ENCODE measurements at places on chromosomes 5 and 9.

GRCh38 chr5:82290005-82290404 is 11.9 kb upstream of the RPS23 start:
- DNase-seq = no peak

- no peak for DNase-seq
Measured at GRCh38 chr9:4475301-4475700, 15.0 kb upstream of the SLC1A1 start.

DNA sequence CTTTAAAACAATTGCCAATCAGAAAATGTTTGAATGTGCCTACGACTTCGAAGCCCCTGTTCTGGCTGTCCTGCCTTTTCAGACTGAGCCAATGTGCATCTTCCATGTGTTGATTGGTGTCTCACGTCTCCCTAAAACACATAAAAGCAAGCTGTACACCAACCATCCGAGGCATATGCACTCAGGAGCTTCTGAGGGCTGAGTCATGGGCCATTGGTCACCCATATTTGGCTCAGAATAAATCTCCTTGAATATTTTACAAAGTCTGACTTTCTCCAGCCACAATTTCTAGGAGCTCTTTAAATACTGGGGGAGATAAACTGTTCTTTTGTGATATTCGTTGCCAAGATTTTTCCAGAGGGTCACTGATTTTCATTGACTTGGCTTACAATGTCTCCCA is 53.9 kb downstream of the C9orf57 start:
- DNase-seq = no peak

GRCh38 chr5:158754018-158754514 is 345.6 kb downstream of the EBF1 start:
- peak; percentile 60 for DNase-seq

- DNase-seq = no peak
Measured at GRCh38 chr9:76018235-76018634, 127.8 kb downstream of the PCSK5 start.

- DNase-seq = no peak
Measured at GRCh38 chr5:125411744-125412560, 665.5 kb upstream of the ZNF608 start.

- no peak for DNase-seq
Measured at GRCh38 chr5:749101-749670, 35.3 kb downstream of the ZDHHC11B start.

DNA sequence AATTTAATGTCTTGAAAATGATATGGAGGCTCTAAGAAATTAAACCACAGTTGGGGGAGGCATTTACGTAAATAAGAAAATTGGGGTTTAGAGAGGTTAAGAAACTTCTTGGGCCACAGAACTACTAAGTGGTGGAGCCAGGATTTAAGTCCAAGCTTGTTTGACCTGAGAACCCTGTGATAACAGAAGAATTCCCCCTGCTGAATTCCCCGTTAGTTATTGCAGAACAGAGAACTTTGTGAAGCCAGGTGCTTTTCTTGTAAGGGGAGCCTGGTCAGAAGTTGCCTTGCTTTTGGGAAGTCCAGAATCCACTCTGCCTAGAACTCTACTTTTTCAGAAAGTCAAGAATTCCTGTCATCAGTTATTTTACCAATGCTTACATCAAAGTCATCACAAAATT is 309.3 kb upstream of the SEMA6A start:
- no peak for DNase-seq

- no peak for DNase-seq
Measured at GRCh38 chr5:41286696-41287095, 73.4 kb upstream of the C6 start.

DNA sequence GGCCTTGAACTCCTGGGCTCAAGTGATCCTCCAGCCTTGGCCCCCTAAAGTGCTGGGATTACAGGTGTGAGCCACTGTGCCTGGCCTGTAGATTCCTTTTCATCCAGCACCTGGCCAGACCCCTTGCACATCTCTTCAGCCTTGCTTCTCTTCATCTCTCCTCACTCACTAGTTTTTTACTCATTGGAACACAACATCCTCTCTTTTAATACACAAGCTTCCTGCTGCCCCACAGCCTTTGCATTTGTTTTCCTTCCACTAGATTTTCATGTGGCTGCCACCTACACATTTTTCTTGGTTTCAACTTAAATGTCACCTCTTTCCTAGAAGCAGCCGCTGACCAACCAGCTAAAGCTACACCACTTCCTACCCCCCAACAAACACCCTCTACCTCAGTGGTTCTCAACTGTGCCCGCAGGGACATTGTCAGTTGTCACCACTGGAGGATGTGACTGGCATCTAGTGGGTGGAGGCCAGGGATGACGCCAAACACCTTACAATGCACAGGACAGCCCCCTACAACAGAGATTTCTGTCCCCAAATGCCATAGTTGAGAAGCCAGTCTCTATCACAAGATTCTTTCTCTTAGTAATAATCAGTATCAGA is 33.7 kb downstream of the HAVCR1 start:
- DNase-seq = no peak

DNA sequence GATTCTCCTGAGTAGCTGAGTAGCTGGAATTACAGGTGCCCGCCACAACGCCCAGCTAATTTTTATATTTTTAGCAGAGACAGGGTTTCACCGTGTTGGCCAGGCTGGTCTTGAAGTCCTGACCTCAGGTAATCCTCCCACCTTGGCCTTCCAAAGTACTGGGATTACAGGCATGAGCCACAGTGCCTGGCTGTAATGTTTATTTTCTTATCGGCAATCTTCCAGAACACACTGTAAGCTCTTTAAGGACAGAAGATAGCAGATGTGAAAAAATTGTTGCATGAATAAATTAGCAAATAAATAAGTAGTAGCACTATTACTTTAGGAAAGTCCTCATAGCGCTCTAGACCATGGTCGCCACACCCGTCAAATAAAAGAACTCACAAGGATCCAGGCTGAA is 100.5 kb downstream of the ENC1 start:
- no peak for DNase-seq

GRCh38 chr5:139014726-139015125 is 139.6 kb upstream of the LRRTM2 start:
- peak; percentile 79 for DNase-seq

GRCh38 chr9:133120501-133121197 is 391 bp downstream of the RALGDS start:
- no peak for DNase-seq

DNA sequence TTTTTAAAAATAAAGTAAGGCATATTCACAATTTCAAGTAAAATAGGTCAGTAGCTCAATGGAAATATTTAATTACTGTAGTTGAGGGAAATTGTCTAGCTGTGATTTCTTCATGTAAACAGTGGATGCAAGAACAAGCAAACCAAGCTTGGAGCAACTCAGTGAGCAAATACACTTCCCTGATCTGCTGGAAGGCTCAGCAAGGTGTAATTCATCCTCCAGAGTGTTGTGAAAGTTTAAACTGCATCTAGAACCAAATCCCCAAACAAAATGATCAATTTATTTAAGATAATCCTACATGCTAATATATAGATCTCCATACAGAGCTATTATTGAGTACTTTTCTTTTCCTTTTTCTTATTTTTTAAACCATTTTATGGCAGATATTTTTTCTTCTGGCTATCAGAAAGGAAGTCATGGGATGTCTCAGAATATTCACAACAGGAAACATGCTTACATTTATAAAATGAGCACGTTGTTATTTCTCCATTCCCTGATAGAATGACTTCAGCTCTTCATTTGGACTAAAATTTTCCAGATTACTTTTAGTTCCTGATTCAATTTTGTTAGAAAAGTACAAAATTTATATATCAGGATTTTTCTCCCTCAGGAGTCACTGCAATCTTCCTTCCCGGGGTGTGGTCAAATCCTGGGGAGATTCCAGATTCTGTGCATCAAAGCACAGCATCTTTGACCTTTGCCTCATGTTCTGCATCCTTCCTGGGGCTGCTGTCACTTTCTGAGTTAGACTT is 219.2 kb upstream of the ELL2 start:
- DNase-seq = no peak

DNA sequence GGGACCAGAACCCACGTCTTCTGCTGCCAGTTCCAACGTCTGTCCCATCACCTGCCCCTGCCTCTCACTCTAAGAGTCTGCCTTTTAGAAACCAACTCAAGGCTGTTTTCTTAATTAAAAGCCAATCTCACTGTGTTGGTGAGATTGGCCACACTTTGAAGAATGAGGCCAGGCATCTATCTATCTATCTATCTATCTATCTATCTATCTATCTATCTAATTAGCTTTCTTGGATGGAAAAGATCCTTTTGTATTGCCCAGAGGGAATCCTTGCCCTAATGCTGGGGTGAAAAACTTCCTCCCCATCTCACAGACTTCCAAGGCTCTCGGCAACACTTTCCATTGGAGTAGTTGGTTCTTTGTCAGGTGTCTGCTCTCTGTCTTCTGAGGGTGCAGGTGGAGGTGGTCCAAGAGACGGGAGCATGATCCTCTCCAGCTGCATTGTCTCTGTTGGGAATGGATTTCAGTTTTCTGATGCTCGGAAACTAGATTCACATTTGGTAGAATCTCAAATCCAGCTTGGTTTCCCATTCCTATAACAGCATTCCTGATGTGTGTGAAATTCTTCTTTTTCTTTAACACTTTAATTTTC is 57.9 kb downstream of the GALNT12 start:
- no peak for DNase-seq

- no peak for DNase-seq
Measured at GRCh38 chr5:143826951-143827444, 15.0 kb downstream of the HMHB1 start.

DNA sequence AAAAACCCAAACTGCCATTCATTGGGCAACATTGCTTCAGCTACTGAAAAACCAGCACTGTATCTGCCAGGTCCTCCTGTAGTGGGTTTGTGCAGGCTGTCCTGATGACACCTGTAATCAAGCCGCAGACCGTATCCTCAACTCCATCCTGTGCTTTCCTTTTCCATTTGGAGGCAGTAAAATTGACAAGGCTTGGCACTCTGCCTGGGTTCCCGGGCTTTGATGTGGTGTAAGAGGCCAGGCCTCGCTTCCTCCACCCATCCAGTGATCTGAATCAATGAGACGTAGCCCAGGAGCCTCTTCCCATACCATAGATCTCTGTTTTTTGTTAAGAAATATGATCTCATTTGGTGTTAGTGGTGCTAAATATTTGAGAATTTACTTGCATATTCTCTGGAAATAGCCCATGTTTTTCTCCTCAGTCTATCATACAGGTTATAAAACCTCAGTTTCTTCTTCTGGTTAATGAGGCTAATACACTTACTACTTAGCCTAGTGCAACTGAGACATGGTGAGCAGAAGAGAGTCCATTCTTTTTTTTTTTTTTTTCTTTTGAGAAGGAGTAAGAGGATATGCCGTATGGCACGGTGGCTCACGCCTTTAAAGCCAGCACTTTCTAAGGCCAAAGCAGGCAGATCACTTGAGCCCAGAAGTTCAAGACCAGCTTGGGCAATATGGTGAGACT is 34.8 kb downstream of the LSM11 start:
- no peak for DNase-seq

DNA sequence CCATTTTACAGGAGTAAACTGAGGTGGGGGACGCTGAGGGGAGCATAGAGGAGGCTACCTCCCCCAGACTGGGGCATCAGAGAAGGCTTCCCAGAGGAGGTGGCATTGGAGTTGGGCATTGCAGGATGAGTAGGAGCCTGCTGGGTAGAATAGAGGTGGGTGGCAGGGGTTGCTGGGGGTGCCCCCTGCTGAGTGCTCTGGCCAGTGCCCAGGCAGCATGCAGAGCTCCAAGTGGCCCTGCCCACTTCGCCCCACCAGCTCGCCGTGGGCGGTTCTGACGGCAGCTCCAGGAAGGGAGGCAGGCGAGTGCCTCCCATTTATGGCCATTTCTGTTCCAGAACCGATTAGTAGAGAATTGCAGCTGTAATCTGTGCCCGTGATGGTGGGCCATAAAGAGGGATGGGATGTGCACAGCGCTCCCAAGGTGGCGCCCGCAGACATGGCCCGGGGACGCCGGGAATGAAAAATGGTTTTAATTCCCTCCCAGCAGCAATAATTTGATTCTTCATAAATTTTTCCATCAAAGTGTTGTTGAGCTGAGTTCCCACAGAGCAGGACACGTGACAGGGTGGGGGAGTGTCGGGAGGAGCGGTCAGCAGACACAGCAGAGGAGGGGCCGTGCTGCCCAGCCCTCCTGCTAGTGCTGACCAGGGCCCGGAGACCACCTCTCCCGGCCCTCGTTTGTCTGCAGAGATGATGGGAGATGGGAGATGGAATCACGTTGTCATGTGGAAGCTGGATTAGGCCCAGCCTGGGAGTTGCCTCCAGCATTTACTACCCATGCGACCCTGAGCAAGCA is 75.5 kb downstream of the LMX1B start:
- DNase-seq = no peak

GRCh38 chr9:130931508-130932254 is 7.4 kb downstream of the FIBCD1 start:
- no peak for DNase-seq

DNA sequence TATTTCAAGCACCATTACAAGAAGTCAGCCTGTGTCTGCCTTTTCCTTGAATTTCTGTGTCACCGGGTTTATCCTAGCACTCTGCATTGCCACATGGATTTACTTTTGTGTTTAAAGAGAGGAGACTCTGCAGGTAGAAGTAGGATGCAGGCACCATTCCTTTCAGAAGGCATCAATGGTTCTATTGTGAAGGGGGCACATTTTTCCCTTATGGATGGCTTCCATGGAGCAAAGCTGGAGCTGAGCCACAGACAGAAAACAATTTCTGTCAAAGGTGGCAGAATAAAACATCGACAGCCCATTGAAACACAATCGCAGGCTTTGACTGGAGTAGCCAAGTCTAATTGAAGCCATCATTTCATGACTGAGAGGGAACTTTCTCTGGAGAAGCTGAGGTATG is 288.0 kb upstream of the ANKH start:
- DNase-seq = no peak

GRCh38 chr5:73960023-73960422 is 334.0 kb downstream of the ARHGEF28 start:
- DNase-seq = no peak

- DNase-seq = no peak
Measured at GRCh38 chr9:22617156-22617555, 170.5 kb downstream of the DMRTA1 start.

GRCh38 chr9:90107726-90108655 is 503.2 kb downstream of the GADD45G start:
- DNase-seq = no peak

GRCh38 chr5:74865804-74866595 is at the start of gene FAM169A:
Gene FAM169A, minus strand, starts transcription at chr5:74866387. Its CDS starts 24,711 bp downstream, at chr5:74841676.
- no peak for DNase-seq

DNA sequence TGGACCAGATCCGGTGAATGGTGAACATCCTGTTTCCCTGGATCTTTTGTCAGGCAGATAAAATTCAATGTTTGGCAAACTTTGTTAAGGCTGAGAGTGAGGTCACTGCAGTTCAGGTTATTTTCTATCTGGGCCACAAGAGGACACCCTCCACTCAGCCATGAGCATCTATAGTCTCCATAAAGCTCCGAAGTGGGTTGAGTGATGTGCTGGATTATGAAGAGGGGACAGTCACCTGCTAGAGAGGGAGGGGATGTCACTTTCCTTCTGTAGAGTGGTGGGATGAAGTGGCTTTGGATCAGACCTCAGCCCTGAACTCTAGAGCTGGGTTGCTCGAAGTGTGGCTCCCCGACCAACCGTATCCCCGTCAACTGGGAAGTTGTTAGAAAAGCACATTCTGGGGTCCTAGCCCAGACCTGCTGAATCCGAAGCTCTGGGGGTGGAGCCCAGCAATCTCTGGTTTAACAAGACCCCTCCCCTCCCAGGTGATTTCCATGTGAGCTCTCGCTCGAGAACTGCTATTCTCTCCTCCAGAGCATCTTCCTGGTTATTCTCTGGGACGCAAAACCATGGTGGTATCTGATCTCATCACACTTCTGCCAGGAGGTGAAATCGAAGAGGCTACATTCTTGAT is 31.8 kb upstream of the FGF1 start:
- DNase-seq = no peak

Measured in HS-5 (cell line).